ENCODE measurements at places on chromosomes 5 and 9.

DNA sequence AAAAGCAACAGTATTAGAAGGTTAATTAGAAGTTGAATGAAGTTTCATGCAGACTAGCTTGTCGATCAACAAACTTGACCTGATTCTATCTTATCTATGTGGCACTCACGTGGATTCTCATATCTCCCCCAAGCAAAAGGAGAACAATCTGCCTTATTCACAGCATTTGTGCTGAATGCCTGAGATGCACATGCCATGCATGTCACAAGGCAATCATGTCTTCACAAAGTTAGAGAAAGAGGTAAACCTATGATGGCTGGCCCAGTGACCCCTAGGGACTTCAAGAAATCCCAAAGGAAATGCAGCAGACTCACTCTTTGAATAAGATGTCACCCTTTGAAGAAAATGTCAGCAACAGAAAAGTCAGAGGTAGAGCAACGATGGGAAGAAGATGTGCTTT, 17.6 kb upstream of the SHOC1 start:
- no peak for DNase-seq

GRCh38 chr5:81209869-81210493, 23.1 kb upstream of the CKMT2 start:
- no peak for DNase-seq

DNA sequence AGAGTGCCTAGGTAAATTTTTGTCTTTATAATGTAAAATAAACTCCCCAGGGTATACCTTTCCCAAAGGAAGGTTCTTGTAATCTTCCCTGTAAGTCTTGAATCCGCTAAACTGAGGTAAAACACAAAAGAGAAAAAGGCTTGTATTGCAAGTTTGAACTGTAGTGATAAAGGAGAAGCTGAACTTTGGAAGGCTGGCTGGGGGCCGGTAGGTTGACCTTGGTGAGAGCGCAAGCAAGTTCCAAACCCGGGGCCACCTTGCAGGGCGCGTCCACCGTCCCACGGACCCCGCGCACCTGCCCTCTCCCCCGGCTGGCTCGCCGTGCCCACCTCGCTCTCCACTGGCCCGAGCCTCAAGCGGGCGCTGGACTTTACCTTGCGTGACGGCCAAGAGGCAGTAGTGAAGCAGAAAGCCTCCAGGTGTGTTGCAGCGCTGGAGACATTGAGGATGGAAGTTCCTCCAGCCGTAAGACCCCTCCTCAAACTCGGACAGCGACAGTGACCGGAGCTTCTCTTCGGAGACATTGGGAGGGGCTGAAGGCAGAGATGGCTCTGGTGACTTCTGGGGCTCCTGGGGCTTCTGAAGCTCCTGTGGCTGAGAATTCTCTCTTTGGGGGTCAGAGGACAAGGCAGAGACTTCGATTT, 428 bp downstream of the SLCO4C1 start:
- DNase-seq = no peak

DNA sequence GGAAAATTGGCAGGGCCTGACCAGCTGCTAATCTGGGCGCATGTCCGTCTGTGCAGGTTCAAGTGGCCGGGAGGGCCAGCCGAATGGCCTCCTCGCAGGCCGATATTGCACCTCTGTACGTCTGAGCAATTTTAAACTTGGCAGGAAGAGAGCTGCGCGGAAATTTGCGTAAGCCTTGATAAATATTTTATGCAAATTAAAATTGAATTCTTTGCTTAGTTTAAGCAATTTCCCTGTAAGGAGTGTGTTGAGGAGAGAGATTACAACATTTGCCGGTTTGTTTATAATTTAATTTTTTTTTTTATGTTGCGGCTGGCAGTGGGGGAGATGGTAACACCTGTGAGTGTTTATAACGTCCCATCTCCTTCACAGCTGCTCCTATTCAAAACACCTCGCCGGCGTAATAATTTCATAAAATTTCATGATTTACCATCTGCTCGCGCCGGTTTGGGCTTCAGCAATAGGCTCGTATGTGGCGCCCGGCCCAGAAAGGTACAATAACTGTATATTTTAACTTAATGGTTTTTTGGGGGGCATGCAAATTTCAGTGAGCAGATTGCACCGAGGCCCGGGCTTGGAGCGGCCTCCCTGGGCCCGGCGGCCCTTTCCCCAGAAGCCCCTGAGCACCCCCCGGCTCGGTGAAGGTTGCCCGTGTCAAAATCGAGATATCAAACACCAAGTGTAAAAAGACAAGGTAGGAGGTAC, 269.4 kb upstream of the MVB12B start:
- no peak for DNase-seq

DNA sequence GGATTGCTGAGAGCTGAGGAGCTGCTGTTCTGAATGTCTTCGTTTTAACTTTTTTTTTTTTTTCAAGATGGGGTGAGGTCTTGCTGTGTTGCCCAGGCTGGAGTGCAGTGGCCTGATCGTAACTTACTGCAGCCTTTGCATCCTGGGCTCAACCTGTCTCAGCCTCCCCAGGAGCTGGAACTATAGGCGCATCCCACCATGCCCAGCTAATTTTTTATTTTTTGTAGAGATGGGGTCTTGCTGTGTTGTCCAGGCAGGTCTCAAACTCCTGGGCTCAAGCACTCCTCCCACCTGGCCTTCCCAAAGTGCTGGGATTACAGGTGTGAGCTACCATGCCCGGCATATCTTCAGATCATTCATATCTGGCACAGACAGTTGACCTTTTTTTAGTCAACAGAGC, 46.5 kb downstream of the TRIO start:
- no peak for DNase-seq

DNA sequence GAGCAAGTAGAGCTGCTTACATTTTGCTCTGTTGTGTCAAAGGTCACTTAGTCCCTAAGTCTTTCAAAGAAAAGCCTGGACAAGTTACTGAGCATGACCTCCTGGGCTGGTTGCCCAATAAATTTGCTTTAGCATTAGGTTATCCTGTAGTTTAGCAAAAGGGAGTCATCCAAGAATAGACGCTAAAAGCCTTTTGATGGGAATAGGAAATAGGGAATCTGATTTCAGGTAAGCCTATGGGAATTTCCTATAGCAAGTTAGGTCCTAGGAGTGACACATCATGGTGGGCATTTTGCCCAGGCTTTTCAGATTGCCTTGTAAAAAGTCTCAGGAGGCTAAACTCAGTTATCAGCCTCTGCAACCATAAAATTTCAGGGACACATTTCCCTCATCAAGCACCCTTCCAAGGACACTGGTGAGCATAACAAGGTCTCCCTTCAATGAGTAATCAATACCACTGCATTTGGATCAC, 67.6 kb upstream of the RANBP3L start:
- DNase-seq = no peak

- no peak for DNase-seq
These were observed 73.0 kb downstream of the C9orf85 start for GRCh38 chr9:71984403-71984802.

DNA sequence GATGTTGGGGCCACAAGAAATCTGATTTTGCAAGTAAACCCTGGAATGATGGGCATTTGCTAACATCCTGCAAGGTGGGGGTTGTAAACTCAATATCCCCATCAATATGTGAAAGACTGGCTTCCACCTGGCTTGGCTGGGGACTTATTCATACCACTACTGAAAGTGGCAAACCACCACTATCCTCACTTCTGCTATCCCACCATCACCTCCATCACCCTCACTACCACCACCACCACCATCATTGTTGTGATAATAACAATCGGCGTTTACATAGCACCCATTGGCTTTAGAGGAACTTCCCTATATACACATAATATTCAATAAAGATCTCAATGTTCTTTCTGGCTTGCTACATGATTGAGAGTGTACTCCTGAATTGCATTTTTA, 224.7 kb upstream of the DAP start:
- no peak for DNase-seq

DNA sequence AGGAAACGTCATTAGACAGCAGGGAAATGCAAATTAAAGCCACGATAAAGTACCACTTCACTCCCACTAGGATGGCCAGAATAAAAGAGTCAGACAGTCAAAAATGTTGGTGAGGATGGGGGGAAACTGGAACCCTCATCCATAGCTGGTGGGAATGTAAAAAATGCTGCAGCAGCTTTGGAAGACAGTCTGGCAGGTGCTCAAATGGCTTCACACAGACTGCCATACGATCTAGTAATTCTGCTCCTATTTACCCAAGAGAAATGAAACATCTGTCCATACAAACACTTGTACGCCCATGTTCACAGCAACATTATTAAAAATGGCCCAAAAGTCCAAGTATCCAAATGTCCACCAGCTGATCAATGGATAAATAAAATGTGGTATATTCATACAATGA, 158.9 kb upstream of the PHYKPL start:
- no peak for DNase-seq

- peak; percentile 78 for DNase-seq
These were observed 744 bp upstream of the PPP2CA start for GRCh38 chr5:134226441-134227192.

GRCh38 chr9:4346131-4346530, 46.3 kb upstream of the GLIS3 start:
- DNase-seq = no peak

DNA sequence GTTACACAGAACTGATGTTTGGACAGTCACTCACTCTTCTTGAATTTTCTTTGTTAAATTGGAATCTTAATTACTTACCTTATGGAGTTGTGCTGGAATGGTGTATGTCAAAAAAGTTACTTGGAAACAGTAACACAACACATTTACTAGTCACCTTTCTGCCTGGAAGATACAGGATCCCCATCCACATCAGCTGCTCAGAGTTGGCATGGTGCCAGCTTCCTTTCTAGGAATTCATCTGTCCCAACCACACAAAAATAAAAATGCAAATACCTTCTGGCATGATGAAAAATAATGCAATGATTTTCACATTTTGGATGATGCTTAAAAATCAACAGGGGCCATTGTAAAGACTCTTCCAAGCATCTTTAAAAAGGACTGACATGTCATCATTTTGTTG, 341.5 kb downstream of the TMEM38B start:
- no peak for DNase-seq

GRCh38 chr9:99357575-99357974, 135.5 kb downstream of the SEC61B start:
- no peak for DNase-seq

- no peak for DNase-seq
These were observed 79.7 kb downstream of the TSPAN17 start for GRCh38 chr5:176726746-176727527.

DNA sequence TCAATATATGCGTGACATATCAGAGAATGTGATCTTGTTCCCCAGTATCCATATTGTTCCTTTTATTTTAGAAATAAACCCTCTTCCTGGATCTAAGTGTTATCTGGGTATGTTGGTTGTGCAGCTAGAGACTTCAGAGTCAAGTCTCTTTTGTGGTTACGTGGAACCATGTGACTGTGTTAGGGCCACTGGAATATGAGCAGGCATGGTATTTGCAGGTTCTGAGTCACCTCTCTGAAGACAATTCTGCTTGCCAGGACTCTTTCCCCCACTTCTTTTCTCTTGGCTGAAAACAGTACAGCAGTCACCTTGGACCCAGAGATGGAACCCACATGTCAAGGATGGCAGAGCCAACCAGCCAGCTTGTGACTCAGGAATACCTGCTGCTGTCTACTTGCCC, 59.7 kb downstream of the ATP10B start:
- DNase-seq = no peak

DNA sequence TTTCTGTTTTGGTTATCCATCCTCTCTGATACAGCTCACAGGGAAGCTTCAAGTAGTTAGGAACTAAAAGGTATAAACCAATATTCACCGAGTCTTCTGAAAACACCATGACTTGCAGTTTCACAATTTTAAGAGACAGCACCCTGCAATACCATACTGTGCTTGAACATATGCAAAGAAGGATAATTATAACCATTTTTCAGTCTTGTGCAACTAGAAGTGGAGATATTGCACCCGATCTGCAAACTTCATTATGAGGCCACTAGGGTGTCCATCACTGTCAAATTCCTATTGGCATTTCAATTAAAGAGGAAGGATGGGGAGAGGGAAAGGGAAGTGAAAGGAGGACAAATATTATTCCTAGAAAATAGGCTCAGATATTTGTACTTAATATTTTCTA, 32.4 kb upstream of the CEP120 start:
- no peak for DNase-seq

GRCh38 chr5:144395704-144396103, 225.0 kb downstream of the KCTD16 start:
- no peak for DNase-seq

DNA sequence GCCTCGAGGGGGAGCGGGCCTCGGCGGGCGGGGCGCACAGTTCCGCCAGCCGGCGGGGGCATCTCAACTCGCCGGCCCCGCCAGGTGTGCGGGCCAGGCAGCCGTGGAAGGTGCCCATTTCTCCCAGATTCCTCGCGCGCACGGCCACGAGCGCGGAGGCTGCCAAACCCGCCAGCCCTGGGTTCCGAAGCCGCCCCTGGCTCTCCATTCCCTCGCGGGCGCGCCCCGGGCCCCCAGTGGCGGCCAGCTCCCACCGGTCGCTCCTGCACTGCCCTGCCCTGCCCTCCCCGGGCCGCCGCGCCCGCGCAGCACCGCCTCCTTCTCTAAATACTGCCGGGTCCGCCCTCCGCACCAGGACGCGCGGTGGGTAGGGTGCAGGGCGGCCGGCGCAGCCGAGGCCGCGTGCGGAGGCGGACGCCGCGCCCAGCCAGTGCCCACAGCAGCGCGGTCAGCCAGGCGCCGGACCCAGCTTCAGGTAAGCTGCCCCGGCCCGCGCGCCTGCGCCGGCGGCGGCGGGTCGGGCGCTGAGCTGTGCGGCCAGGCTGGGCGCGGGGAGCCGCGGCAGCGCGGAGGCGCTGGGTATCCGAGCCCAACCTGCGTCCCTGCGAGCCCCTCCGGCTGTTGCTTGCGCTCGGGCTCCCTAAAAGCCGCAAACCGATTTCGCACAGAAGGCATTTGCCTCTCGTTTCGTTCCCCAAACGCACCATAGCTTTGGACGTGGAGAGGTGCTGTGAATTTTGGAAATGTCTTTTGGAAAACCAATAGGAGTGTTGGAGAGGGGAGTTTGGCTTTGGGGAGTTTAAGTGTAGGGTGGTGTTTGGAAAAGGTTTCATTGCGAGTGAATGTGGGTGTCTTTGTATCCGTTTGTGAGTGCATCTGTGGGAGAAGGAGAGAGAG, at the start of gene TMEM171:
Gene TMEM171 (plus strand): TSS at position 354 of the 897 bp plus-strand sequence. CDS start 2,799 bp downstream, outside the sequence.
- no peak for DNase-seq

DNA sequence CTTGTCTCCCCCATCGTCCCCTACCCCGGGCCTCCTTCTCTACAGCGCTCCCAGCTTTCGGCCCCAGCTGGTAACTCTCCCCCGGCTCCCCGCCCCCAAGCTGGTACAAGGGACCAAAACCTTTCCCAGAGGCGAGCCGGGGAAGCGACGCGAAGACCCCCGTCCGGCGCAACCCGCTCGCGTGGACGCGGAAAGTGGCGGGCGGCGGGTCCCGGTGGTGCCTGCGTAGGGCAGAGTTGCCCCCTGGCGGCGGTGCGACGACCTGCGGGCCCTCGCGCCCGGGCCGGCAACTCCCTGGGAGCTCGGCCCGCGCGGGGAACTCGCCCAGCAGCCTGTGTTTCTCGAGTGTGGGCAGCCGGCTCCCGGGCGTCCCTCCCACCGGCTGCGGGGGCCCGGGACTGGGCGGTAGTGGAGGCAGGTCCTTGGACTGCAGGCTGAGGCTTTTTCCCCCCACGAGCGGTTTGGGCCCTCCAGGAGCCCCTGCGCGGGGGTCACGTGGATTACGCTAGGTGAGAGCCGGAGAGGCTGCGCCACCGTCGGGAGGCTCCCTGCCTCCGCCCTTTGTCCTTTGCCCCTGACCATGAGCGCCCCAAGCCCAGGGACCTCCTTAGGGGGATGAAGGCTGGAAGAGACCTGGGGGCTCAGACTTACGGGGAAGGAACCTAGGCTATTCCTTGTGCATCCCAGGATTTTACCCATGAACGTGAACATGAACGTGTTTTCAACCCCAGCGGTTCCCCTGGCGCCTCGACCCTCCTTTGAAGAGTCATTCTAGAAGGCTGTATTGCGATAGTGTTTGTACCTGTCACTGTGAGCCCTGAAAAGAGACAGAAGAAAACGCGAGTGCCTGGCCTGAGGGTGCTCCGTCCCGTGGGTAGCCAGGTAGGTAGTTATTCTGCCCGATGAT, 2.9 kb upstream of the FOXD1 start:
- peak; percentile 48 for DNase-seq
